Naive thymus-derived CD4-positive, alpha-beta T cell (primary cell): ENCODE measurements at places on chromosomes 11 and 22. TPM values are rescaled to one million over a fixed set of nuclear protein-coding genes. Genes with fewer than 3 reads are reported as not detected.

DNA sequence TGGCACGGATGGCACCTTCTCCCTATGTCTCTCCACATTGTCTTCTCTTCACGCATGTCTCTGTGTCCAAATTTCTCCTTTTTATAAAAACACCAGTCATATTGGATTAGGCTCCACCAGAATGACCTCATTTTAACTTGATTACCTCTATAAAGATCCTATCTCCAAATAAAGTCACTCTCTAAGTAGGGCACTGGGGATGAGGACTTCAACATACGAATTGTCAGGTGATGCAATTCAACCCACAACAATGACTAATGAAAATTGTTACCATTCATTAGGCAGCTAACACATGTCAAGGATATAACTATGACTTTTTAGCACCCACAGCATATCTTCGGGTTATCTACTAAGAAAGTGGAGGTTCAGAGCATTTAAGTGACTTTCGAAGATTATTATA, 55.5 kb upstream of the USP47 start:
- DNase-seq = no peak
- no peaks in the 10 kb centered on the region for H3K4me1 ChIP-seq
- no peaks in the 10 kb centered on the region for H3K27me3 ChIP-seq
- H3K27ac ChIP-seq = no peak overlapping the region
- H3K36me3 ChIP-seq = no peaks in the 10 kb centered on the region

- H3K36me3 ChIP-seq = no peaks in the 10 kb centered on the region
- H3K4me3 ChIP-seq = peak overlapping the region; percentile 63
- H3K27me3 ChIP-seq = no peaks in the 10 kb centered on the region
Measured at GRCh38 chr22:21652547-21653545, 10.7 kb downstream of the SDF2L1 start.

DNA sequence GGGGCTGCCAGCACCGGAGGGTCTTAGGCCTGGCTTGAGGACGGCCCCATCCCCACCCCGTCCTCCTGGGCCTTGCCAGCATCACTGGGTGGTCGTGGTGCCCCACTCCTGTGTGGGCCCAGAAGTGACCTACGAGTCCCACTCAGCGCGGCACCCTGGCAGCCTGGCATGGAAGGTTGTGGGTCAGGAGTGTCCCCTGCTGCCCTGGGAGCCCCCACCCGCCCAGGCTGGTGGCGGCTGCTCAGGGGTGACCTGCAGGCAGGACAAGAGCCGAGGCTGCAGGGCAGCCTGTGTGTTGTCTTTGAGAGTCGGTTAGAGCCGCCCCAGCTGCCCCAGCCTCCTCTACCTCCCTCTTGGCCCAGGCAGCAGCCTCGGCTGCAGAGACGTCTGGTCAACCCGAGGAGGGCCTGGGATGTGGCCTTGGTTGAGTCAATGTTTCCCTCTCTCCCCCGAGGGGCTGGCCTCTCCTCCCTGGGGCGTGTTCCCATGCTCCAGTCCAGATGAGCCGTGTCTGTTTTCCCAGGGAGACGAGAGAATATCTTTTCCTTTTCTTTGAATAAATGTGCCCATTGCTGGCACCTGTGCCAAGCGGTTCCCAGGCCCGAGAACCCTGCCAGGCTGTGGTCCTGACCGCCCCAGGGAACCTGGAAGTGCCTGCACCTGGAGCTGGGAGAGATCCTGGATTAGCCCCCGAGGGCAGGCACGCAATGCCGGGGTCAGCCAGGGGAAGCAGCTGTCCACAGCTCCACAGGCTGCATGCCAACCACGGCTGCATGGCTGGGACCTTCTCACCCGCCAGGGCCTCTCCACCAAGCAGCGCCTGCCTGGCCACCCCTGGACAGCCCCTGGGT, 35.7 kb upstream of the MUC5AC start:
- H3K27ac ChIP-seq = no peak overlapping the region
- no peaks in the 10 kb centered on the region for H3K4me1 ChIP-seq
- H3K36me3 ChIP-seq = no peaks in the 10 kb centered on the region
- H3K27me3 ChIP-seq = no peaks in the 10 kb centered on the region

The POU2AF3 gene
- total RNA-seq = not detected

GRCh38 chr11:77770629-77771028, 49.9 kb downstream of the RSF1 start:
- no peak overlapping the region for H3K27ac ChIP-seq
- no peak overlapping the region for H3K4me3 ChIP-seq
- H3K4me1 ChIP-seq = peaks cover 15% of the 10 kb centered on the region

DNA sequence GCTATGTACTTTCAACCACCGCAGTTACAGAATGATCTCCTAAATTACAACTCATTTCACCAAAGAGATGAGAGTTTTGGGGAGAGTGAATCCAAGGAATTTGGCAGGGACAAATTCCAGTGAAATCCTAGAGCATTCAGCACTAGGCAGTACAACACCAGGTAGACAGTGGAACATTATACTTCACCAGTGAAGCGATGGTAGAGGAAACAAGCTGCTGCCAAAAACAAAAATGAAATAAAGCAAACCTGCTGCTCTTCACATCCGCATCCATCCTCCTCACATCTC, 16.9 kb downstream of the SMCO4 start:
- H3K4me1 ChIP-seq = no peaks in the 10 kb centered on the region
- H3K4me3 ChIP-seq = no peak overlapping the region
- H3K36me3 ChIP-seq = no peaks in the 10 kb centered on the region
- no peak overlapping the region for H3K27ac ChIP-seq
- DNase-seq = no peak
- no peaks in the 10 kb centered on the region for H3K27me3 ChIP-seq

The RAB38 gene
- 1.9 and 2.9 TPM in 2 replicates for total RNA-seq

GRCh38 chr11:66953081-66953833, 4.9 kb downstream of the PC start:
- no peaks in the 10 kb centered on the region for H3K4me1 ChIP-seq
- DNase-seq = no peak
- H3K4me3 ChIP-seq = no peak overlapping the region
- H3K36me3 ChIP-seq = no peaks in the 10 kb centered on the region
- H3K27me3 ChIP-seq = no peaks in the 10 kb centered on the region

The TSSC4 gene
- total RNA-seq = 51.7 TPM

The RFPL1 gene
- total RNA-seq = not detected

The TRIM64 gene
- not detected for total RNA-seq

The MUC2 gene
- not detected in 2 replicates for total RNA-seq

- no peak overlapping the region for H3K27ac ChIP-seq
- H3K4me3 ChIP-seq = no peak overlapping the region
- H3K27me3 ChIP-seq = no peaks in the 10 kb centered on the region
- DNase-seq = no peak
Measured at GRCh38 chr11:102914238-102915043, 39.7 kb upstream of the MMP12 start.

- peak; percentile 79 for DNase-seq
- H3K27ac ChIP-seq = peak overlapping the region; percentile 14
- H3K36me3 ChIP-seq = peaks cover 6% of the 10 kb centered on the region
- no peaks in the 10 kb centered on the region for H3K27me3 ChIP-seq
Measured at GRCh38 chr11:72091292-72091691, 10.6 kb downstream of the LRRC51 start.

DNA sequence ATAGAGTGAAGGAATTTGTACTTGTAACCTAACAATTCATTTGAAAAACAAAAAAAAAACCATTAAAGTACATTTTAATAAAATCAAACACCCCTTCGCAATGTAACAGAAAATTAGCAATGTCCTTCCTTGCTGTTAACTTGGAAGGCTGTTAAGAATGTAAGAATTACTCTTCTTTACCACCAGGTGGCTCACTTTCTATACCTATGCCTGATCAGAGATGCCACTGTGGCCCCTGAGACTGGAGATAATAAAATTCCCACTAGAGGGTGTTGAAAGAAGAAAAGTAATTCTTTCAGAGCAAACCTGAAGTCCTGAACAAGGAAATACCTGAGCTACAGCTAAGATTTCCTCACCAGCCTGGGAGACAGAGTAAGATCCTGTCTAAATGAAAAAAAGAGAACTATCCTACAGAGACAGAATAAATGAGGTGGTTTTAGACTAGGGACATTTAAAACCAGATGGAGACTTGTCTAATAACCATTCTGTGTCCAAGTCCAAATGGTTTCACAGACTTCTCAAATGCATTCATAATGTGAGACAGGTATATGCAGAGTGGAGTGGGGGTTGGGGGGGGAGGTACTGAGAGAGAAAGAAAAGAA, 1089.3 kb downstream of the FAM181B start:
- no peaks in the 10 kb centered on the region for H3K4me1 ChIP-seq
- DNase-seq = no peak
- H3K27ac ChIP-seq = no peak overlapping the region
- H3K36me3 ChIP-seq = no peaks in the 10 kb centered on the region
- no peak overlapping the region for H3K4me3 ChIP-seq

GRCh38 chr11:36010010-36010740, 66.3 kb downstream of the LDLRAD3 start:
- no peaks in the 10 kb centered on the region for H3K27me3 ChIP-seq
- DNase-seq = no peak
- no peak overlapping the region for H3K4me3 ChIP-seq
- no peaks in the 10 kb centered on the region for H3K4me1 ChIP-seq
- H3K36me3 ChIP-seq = no peaks in the 10 kb centered on the region
- H3K27ac ChIP-seq = no peak overlapping the region

The FOXRED2 gene
- total RNA-seq = 11.4 TPM

DNA sequence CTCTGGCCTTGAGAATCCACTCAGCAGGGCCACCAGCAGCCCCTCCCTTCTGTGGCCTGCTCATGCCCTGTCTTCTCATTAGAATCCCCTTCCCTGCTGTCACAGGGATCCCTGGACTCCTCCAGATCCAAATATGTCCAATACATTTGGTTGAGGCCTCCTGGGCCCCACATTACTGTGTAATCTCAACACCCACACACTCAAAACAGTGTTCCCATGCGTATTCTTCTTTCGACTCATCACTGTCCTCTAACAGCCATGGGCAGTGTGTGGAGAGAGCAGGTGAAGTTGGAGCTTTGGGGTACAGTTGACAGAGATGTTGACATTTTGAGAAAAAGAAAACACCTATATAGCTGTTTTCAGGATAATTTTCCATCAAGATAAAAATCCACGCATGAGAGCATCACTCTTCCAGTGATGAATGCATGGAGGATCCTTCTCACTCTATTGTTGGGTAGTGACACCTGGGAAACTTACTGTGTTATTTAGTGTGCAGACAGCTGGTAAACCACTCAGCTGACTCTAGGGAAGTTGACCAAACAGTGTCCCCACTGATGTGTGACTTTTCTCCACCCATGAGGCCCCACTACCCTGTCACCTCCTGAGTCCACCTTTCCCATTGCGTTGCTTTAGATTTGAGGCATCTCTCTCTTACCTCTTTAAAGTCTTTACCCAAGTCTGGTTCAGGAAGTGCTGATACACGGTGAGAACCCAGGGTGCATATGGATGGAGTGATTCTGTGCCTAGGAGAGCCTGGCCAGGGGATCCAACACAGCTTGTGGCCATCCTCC, 28.7 kb upstream of the VPREB1 start:
- no peak overlapping the region for H3K27ac ChIP-seq
- H3K36me3 ChIP-seq = no peaks in the 10 kb centered on the region
- DNase-seq = no peak
- no peaks in the 10 kb centered on the region for H3K4me1 ChIP-seq

The OR52I2 gene
- not detected for total RNA-seq
